Hippocampal formation (tissue), 2 donors: ENCODE measurements at places on chromosomes 1 and 21.

DNA sequence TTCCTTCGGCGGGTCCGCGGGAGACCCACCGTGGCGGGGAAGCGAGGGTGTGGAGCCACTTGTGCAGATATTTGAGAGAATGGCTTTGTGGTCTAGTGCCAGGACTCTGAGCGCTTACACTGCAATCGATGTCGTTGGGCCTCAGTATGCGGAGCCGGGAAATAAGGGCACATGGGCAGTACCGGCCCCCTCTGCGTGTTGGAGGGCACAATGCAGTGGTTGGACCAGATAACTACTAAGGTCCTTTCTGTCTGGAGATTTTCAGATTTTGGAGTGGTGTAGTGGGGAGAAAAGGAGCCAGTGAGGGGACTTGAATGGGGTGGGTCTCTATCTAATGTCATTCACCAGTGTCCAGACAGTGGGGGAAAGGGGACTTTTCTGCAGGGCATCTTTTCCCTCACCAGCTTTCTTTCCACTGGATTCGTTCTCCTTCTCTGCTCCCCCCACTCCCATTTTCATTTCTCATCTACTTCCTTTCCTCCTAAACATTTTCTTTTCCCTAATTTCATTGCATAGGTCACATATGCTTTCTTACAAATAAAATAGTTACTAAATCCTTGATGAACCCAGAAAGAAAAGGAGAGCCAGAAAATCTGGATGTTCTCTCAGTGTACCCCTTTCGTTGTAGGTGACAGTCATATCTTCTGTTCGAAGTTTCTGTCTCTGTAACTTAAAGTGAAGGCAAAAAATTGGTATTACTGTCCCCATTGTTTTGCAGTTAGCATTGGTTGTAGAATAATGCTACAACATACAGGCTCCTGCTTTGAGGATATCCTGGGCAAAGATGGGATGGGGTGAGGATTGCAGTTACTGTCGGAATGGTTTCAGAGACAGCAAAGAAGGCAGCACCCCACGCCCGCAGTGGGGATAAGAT, 1.4 kb downstream of the ATF3 start:
- no peak for DNase-seq

DNA sequence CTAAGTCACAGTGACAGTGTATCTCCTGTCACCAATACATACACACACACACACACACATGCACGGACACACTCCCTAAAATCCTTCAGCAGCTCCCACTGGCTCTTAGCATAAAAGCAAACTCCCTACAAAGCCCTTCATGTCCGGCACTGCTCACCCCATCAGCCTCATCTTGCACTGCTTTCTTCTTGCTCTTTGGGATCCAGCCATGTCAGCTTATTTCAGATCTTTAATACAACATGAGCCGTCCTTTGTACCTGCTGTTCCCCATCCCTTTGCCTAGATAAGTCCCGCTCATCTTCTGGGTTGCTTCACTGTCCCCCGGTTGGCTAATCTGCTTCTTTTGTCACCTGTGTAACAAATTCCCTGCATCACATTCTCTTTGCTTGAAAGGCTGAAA, 82.1 kb upstream of the VAV3 start:
- DNase-seq, result no peak

DNA sequence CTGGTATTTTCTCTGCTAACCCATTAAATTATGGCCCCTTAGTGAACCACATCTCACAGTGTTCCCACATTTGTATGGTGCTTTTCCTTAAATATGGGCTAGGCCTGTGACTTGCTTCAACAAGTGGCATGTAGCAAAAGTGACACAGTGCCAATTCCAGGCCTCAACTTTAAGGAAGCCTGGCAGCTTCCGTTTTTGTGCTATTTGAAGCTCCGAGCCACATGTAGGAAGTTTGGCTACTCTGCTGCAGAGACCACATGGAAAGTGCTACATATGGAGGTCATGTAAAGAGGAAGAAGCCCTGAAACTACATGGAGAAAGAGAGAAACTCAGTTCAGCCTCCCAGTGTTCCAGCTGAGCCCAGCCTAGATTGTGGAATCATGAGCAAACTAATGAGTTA, 28.5 kb upstream of the DR1 start:
- DNase-seq, result peak; percentile 8

DNA sequence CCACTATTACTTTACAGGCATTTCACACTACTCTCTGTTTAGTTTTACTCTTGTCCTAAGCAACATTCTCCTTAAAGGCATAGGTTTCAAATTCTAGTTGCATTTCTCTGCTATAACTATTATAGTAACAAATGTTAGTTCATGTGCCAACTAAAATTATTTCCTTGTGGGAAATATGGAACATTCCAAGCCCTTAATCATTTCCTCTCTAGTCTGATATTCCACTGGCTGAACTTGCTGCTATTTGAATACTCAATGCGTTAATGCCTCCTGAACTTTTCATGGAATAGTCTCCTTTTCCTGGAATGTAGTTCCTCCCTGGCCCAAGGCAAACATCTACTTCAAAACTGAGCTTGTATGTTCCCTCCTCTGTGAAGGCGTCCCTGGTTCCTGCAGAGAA, 19.3 kb upstream of the TBX19 start:
- DNase-seq, result no peak

DNA sequence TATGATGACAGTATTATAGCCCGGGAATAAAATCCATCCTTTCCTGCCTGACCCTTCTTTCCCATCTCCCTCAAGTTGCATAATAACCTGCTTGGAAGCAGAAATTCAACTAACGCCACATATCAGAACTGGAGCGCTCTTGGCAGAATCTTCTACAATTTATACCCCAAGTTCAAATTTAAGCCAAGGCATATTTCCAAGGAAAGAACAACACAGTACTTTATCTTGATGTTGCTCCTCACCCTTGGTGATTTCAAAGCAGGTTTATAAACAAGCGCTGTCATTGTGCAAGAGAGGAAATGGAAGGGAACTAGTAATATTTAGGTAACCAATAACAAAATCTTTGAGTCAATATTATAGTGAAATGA, 38.0 kb upstream of the PTGFRN start:
- DNase-seq, result no peak
